NK-92 treated with Interleukin-12 subunit alpha and Interleukin-12 subunit beta, amount 100 ng/mL, for 24 hours (cell line): ENCODE measurements at places on chromosomes 13 and 19.

- no peak for DNase-seq
Measured at GRCh38 chr13:40794414-40795368, 5.3 kb downstream of the SLC25A15 start.

- no peak for DNase-seq
Measured at GRCh38 chr19:13014101-13014920, 19.0 kb downstream of the NFIX start.

- DNase-seq, result no peak
Measured at GRCh38 chr19:15640294-15640903, at the start of gene CYP4F3. Gene CYP4F3 (plus strand): TSS chr19:15640897. CDS start chr19:15641416, 519 bp downstream.

DNA sequence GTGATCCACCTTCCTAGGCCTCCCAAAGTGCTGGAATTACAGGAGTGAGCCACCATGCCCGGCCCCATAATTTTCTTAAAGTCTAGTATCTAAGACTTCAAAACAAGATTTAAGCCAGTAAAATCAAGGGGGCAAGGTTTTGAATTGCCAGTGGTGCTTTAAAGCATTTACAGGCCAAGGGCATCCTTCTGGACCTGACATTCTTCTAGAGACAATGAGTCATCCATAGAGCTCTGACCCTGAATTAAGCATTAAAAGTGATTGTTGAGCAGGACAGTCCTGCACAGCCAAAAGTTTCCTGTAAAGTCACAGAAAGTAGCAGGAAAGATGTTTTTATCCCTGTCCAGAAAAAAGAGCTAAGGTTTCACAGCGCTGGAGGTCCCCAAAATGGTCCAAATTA, 50.9 kb upstream of the ATP12A start:
- DNase-seq, result no peak

- peak; percentile 58 for DNase-seq
Measured at GRCh38 chr19:15584541-15585115, 30.4 kb upstream of the CYP4F8 start.

- no peak for DNase-seq
Measured at GRCh38 chr19:11674067-11674492, 64.7 kb downstream of the ZNF823 start.

- no peak for DNase-seq
Measured at GRCh38 chr19:5559804-5560133, 8.0 kb downstream of the TINCR start.

GRCh38 chr13:36839981-36840380, 21.0 kb downstream of the RFXAP start:
- no peak for DNase-seq

DNA sequence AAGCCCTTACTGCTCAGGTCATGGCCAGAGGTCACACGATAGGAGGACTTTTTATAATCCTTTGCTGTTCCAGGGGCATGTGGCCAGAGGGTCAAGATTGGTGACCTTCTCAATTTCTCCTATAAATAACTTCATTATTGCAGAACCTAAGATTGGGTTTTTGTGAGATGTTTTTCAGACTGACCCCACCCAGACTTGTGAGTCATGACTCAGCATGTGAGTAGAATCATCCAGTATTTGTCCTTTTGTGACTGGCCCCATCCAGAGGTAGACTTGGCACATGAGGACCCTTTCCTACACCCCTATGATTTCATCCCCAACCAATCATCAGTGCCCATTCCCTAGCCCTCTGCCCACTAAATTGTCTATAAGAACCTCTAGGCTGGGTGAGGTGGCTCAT, 84.5 kb upstream of the ABCC4 start:
- DNase-seq, result no peak

GRCh38 chr19:30549151-30549550, 177.0 kb downstream of the ZNF536 start:
- no peak for DNase-seq

GRCh38 chr19:48859711-48860572, 8.5 kb downstream of the PLEKHA4 start:
- no peak for DNase-seq

GRCh38 chr13:42063105-42063504, 14.7 kb downstream of the DGKH start:
- DNase-seq, result no peak

- DNase-seq, result no peak
Measured at GRCh38 chr13:46761866-46762265, 35.1 kb downstream of the ESD start.

DNA sequence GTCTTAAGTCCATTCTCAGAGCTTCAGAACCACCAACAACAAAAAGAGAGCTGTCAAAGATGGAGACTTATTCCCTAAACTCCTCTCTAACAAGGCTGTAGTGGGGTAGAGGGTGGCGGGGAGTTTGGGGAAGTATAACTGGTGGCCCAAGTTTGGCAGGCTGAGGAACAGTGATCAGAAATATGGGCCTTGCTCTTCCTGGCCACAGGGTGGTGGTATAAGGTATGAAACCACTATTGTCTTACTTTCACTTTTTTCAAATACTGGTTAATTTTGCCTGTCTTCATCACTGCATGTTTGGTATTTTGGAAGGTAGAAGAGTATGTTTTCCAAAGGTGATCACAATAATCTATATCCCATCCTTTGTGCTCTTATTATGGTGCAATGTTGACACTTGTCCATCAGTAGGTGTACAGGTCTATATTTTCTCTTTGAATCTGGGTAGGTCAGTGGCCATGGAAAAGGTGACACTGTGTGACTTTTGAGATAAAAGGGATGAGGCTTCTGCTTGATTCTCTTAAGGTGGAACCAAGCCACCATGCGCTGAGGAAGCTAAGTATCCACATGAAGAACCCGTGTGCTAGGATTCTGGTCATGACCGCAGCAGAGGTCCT, 23.2 kb upstream of the GPC5 start:
- DNase-seq, result no peak

- DNase-seq, result no peak
Measured at GRCh38 chr19:30406220-30407067, 34.3 kb downstream of the ZNF536 start.

DNA sequence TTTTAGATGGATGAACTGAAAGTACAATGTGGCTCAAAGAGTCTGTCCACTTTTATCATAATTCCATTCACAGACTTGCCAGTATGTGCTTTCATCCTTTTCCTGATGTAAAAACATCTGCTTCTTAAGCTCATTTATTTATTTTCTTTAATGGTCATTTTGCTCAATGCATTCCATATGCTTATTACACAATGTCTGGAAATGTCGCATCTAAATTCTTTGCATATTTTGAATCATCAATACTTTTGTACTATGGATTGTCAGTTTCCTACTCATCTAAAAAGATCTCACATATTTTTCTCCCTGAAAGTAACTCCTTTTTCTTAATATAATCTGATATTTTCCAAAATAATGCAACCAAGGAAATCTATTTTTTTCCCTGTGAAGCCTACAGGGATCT, 1315.8 kb downstream of the EFNB2 start:
- no peak for DNase-seq

DNA sequence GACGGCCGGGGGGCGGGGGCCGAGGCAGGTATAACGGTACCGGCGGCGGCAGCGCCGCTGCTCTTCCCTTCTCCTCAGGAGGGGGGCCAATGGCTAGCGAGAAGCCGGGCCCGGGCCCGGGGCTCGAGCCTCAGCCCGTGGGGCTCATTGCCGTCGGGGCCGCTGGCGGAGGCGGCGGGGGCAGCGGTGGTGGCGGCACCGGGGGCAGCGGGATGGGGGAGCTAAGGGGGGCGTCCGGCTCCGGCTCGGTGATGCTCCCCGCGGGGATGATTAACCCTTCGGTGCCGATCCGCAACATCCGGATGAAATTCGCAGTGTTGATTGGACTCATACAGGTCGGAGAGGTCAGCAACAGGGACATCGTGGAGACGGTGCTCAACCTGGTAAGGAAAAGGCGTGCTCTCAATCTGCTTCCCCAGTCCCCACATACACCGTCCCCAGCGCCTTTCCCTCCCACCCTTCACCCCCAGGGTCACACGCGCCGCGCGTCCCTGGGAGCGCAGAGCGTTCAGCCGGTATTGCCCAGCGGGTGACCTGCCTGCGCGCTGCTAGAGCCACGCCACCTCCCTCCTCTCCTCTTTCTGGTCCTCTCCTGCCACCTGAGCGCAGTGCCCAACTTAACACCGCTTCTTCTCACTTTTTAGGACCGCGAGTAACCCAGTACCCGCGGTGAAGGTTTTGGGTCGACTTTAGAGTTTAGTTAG, 814 bp downstream of the NBEA start:
- DNase-seq, result no peak

- no peak for DNase-seq
Measured at GRCh38 chr13:22141716-22142115, 470.8 kb downstream of the FGF9 start.

GRCh38 chr13:48853728-48854102, 122.0 kb upstream of the FNDC3A start:
- no peak for DNase-seq
